ENCODE measurements at places on chromosomes 7 and 10.
A peak's percentile ranks its signal among the peaks of the same experiment; 100 is the strongest.

DNA sequence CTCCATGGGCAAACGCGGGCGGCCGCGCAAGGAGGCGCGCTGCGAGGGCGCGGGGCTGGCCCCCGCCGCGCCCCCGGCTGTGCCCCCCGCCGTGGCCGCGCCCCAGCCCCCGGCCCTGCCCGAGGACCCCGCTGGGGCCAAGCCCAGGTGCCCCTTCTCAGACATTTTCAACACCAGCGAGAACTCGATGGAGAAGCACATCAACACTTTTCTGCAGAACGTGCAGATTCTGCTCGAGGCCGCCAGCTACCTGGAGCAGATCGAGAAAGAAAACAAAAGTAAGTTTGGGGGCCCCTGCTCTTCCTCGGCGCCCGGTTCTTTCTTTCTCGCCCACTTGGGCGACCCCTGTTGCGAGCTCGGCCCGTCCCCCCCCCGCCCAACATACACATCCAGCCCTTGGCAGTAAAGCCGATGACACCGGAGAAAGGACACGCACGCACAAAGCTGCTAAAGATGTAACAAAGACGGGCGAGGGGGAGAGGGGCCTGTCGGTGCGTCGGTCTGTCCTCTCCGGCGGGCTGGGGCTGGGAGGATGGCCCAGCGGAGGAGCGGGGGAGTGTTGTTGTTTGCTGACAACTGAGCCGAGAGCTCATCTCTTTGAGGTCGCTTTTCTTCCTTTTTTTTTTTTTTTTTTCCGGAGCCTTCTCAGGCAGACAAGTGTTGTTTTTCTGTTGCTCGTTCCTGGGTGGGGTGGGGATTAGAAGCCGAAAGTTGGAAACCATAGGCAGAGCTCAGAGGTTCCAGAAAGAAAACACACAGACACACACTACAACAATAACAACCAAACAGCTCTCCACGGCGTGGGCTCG lies 604 bp downstream of the MXI1 start:
- peak; percentile 23 for DNase-seq

DNA sequence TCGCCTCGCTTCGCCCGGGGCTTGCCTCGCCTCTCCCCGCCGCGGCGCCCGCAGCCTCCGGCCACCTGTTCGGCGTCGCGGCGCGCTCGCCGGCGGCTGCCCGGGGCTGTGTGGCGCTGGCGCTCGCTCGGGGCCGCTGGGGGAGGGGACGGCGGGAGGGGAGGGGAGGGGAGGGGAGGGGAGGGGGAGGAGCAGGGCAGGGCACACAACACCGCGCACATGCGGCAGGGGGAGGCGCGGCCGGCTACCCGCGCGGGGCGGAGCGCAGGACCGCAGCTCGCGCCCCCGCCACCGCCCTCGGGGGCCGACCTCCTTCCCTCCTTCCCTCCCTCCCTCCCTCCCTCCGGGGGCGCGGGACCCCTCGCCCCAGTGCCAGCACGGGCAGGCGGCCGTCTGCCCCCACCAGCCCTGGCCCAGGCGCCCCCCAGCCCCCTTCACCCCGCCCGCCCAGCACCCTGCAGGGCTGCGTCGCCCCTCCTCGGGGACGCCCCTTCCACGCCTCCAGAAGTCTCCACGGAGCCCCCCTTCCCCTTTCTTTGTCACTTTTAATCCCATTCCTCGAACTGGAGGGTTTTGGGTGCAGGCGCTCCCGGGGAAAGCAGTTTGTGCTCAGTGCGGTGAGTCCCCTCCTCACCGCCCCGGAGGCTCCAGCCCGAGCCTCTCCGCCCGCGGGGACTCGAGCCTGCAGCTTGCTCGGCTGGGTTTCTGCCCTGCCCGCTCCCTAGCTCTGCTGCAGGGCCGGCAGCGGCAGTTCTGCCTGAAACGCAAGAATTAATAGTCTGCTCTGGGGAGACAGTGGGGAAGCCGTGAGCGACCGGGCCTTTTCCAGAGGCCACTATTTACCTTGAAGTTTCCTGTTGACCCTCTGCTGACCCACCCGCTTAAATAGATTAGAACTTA lies at the start of gene PARD3:
TSS of gene PARD3 (minus strand) at position 112 of the 900 bp plus-strand sequence. CDS start 301 bp downstream, outside the sequence.
- peak; percentile 66 for DNase-seq

DNA sequence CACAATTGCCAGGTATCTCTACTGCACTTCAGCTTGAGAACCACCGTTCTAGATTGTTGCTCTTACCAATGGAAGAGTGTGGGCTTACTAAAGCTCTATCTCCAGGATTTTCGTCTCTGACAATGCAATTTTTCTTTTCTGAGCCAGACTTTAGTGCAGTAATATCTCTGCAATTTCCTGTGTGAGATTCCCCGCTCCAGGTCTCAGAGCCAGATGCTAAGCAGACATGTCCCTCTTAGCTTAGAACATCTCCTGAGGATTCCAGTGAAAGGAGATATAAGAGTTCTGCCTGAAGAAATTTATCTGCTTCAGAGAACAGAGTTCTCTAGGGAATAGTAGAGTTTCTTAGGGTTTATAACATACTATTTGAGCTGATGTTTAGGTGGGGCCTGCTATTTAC lies 82.0 kb downstream of the SND1 start:
- no peak for DNase-seq

DNA sequence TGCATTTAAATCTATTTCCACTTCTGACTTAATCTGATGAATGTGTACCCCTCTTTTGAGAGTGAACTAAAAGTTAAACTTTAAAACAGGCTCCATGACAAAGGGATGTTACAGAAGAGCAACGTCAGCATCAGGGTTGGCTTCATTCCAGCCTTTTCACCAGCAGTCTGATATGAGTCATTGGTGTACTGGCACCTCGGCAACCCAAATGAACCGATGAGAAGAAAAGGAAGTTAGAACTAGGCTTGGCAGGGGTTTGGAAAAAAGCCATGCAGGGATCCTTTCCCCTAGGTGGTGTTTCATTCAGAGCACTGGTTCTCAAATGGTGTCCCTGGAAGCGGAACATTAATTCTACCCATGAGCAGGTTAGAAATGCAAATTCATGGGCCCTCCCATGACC lies 53.6 kb downstream of the SEC61G start:
- peak; percentile 90 for DNase-seq

GRCh38 chr7:67019562-67020390 lies 23.1 kb downstream of the TYW1 start:
- no peak for DNase-seq

DNA sequence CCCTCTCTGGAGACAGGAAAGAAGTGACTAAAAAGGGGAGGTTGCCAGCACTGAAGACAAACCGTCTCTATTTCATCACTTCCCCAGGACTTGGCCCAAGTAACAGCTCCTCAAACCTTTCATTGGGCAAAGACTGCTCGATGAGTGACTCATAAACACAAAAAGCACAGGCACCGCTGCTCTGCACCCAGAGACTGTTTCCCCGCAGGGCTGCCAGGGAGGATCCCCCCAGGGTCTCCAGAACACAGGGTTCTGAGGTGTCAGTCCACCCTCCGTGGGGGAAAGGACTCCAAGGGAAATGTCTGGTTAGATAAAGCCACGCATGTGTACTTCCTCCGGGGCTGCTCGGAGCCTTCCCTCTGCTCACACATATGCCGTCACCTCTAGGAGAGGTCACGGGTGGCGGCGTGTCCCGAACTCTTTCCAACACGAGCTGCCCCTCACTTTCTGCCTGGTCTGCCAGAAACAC lies 59.9 kb downstream of the INSIG1 start:
- no peak for DNase-seq

DNA sequence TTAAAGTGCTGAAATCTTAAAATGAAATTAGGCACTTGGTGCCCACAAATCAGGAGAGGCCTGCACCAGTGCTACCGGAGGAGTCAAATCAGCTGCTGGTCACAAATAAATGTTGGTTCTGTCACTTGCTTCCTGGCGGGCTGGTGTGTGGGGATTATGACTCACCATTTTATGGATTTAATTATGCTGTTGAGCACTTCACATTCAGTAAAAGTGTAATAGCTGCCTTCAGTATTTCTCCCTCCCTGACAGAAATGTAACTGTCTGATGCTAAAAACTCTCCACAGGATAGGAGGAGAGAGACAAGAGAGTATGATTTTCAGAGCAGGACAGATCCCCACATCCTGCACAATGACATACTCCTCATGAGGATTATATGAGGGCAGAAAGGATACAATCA lies 186.0 kb downstream of the JAZF1 start:
- peak; percentile 74 for DNase-seq

DNA sequence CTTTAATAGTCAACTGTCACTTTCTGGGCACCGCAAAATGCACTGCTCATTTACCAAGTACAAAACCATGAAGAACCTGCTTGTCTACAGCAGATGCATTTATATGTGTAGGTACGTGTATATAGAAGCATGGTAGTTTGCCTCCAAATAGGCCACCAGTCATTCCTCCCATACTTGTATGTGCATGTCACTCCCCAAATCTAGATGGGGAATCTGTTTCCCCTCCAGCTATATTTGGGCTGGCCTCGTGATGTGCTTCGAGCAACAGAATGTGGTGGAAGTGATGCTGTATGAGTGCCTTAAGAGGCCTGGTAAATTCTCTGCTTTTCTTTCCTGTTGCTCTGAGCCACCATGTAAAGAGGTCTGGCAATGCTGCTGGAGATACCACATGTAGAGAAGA lies 47.1 kb downstream of the PSMC2 start:
- no peak for DNase-seq

- no peak for DNase-seq
These were observed 11.2 kb downstream of the KCNMA1 start for GRCh38 chr10:77626266-77626935.

DNA sequence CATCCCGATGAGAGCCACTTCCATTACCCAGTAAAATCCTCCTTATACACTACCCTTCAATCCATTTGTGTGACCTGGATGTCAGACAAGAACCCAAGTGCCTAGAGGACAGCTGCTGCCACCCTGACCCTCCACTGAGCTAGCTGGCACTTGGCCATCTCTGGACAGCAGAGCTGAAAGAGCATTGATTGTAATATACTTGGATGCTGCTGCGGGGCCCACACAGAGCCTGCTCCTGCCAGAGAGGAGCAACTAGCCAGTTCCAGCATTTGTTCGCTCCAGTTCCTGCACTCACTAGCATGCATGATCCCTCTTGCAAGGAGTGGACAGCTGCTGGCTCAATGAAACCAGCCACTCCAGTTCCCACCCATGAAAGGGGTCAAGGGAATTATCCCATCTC lies 8.4 kb upstream of the TMEM254 start:
- DNase-seq: no peak

DNA sequence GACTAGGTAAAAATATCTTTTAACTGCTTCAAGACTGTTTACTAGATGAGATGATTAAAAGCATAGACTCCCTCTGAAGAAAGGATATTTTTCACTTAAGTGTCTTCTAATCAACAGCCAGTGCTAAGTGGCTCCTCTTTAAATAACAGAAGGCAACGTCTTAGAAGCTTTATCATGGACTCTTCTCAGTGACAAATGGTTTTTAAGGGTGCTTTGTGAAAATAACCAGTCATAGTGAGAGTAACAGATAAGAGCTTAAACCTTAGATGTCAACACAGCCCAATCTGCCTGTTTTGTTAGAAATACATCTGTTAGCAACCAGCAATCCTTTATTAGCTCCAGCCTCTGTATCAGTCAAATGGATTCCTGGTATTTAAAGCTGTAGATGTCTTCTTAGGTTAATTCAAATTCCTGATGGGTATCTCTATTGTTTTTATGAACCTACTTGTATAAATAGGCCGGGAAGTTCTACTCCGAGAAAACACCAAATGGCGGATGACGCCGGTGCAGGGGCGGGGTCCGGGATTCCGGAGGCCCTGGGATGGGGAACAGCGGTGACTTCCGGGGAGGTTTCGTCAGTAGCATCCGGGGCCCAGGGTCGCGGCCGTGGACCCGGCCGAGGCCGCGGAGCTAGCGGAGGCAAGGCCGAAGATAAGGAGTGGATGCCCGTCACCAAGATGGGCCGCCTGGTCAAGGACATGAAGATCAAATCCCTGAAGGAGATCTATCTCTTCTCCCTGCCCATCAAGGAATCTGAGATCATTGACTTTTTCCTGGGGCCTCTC lies 285.4 kb downstream of the GPR37 start:
- no peak for DNase-seq

DNA sequence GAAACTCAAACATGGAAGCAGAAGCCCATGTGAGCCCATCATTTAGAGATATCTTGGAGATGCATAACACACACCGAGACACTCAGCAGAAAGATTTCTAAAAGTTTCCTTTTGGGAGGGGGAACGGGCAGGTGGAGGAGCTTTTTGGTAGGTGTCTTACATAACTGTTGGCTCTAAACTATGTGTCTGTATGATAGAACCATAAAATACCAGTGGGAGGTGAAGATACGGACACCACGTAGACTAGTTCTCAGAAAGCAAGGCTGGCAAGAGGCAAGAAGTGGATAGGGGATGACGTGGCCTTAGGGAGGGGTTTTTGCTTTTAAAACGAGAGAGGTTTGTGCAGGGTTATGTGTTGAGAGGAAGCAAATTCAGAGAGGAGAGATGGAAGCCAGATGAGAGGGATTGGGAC lies 36.5 kb downstream of the IL15RA start:
- DNase-seq: no peak

DNA sequence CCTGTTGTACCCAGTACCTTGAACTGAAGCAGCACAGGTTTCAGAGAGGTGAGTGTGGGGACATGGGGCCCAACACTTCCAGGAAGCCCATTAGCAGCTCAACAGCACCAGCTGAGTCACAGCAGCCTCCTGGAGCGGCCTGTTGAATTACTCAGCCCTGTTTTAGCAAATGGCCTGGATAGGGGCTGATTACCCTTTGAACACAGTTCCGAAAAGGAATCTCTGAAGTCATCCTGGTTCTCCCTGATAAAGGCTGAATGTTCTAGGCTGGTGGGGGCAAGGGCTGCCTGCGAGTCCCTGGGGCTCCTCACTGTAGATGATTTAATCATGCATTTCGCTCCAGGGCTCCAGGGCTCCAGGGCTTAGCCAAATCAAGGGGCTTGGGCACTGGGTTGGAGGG lies 287.5 kb downstream of the GRID1 start:
- DNase-seq: no peak

GRCh38 chr10:59907918-59908807 lies 1.8 kb upstream of the CCDC6 start:
- DNase-seq: peak; percentile 73

DNA sequence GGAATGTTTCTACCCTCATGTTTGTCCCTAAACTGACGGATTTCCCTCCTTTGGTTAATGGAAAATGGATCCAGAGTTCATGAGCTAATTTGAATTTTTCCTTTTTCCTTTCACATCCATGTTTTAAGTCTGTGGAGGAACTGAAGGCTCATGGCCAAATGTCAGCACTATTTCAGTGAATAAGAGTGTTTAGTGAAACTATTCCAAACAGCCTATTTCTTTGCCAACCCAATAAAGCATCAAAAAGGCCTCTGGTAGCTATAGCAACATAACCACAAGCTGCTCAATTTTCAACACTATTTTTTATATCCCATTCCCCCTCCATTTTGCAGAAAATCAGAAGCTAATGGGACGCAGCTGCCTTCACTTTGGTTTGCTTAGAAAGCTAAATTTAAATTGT lies 1454.1 kb downstream of the GATA3 start:
- DNase-seq: no peak

- no peak for DNase-seq
These were observed 37.1 kb upstream of the ZRANB1 start for GRCh38 chr10:124904796-124905195.

- DNase-seq: no peak
These were observed 954.7 kb upstream of the GHITM start for GRCh38 chr10:83184641-83185040.

DNA sequence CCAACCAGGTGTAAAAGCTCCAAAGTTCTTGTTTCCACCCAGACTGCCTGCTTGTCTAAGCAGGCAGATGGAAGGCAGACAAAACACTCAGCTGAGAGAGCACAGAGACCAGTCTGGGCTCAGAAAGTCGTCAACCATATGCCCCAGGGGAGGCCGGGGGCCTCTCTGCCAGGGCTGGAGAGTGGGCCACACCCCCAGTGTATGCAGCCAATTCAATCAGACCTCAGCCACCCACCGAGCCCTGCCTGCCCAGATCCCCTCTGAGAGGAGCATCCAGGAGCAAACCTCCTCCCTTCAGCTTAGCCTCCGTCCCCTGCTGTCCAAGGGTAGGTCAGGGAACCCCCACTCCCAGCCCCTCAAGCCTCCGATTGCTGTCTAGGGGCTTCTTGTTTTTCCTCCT lies 196.3 kb downstream of the LSM5 start:
- DNase-seq: no peak

Measured in LoVo (cell line).